ENCODE measurements at places on chromosomes 1 and 21. TPM values are rescaled to one million over a fixed set of nuclear protein-coding genes. Genes with fewer than 3 reads are reported as not detected.

DNA sequence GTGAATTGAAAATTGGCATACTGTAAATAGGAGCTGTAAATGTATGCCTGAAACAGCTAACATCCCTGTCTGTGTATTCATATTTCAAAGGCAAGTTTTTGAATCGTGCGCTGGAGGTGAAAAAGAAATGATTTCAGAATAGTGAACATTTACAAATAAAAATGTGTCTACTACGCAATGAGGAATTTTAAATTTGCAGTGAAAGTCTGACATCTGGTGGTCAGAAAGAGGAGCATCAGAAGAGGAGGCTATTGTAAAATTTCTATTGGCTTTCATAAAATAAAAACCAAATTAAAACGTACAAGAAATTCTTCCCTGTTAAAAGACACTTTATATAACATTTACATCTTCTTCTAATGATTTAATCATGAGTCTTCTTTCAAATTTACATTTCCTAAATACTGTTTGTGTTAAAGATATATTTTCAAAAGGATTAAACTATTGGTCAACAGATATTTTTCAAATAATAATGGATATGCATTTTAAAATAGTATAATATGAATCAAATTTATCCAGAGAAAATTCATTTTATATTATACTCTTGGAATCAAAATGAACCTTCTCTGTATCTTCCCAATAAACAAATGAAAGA lies 113.7 kb upstream of the RRP15 start:
- no peaks in the 10 kb centered on the region for H3K4me1 ChIP-seq
- H3K36me3 ChIP-seq = no peaks in the 10 kb centered on the region
- DNase-seq = no peak
- no peak overlapping the region for H3K27ac ChIP-seq
- no peak overlapping the region for H3K4me3 ChIP-seq
- peaks cover 17% of the 10 kb centered on the region for H3K27me3 ChIP-seq

DNA sequence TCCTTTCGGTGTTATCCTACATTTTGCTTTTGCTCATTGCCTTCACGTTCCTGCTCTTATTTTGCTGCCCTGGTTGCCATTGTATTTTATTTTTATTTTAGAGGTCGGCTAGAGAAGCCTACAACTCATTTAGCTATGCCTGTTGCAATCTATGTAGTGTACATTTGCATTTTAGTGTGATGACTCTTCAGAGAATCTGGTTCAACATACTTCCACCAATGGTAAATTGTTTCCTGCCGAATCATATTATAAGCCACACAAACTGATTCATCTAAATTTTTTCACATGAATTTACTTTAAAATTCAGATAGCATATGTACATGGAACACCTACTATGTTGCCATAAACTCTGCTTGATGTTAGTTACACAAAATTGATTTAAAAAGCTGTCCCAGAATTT lies 1596.9 kb downstream of the PLA2G4A start:
- no peaks in the 10 kb centered on the region for H3K4me1 ChIP-seq
- H3K4me3 ChIP-seq = no peak overlapping the region
- no peaks in the 10 kb centered on the region for H3K27me3 ChIP-seq

DNA sequence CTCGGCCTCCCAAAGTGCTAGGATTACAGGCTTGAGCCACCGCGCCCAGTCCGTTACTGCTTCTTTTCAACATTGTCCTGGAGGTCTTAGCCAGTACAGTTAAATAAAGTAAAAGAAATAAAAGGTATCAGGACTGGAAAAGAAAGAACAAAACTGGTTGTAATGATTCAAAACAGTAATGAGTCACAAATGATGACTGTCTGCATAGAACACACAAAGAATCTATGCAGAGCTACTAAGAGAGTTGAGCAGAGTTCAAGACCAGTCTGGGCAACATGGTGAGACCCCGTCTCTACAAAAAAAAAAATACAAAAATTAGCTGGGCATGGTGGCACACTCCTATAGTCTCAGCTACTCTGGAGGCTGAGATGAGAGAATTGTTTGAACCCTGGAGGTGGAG lies 23.4 kb downstream of the BCAR3 start:
- H3K27me3 ChIP-seq = no peaks in the 10 kb centered on the region
- no peak overlapping the region for H3K27ac ChIP-seq
- DNase-seq = no peak
- no peaks in the 10 kb centered on the region for H3K36me3 ChIP-seq

- no peak overlapping the region for H3K27ac ChIP-seq
- no peak overlapping the region for H3K4me3 ChIP-seq
- H3K4me1 ChIP-seq = no peaks in the 10 kb centered on the region
- H3K27me3 ChIP-seq = no peaks in the 10 kb centered on the region
Observed at GRCh38 chr1:205047764-205048231, 4.8 kb downstream of the CNTN2 start.

DNA sequence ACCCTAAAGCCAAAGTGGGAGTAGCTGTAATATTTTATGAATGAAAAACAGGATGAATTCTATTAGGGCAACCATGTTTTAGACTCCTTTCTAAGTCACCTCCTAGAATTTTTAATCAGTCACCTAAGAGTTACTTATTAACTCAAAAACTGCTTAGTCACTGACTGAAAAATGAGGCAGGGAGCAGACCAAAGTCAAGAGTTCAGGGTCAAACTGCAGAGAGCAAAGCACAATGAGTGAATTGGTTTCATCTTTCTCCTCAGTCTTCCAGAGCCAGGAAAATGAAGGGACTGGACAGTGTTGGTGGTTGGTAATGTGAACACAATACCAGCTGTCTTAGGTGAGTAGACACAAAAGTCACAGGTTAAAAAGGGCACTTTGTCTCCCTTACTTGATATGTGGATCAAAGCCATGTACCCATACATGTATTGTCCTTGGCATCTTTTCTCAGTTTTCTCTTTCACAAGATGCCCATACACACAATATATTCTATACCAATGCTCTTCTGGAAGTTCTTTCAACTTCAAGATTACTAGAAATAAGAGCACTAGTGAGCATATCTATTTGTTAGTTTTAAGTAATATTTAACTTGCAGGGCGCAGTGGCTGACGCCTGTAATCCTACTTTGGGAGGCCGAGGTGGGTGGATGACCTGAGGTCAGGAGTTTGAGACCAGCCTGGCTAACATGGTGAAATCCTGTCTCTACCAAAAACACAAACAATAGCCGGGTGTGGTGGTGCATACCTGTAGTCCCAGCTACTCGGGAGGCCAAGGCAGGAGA lies 42.2 kb downstream of the ATP1B1 start:
- no peaks in the 10 kb centered on the region for H3K27me3 ChIP-seq
- H3K36me3 ChIP-seq = no peaks in the 10 kb centered on the region
- no peak overlapping the region for H3K27ac ChIP-seq
- no peak overlapping the region for H3K4me3 ChIP-seq
- DNase-seq = no peak

GRCh38 chr1:181101581-181102226 lies 13.2 kb downstream of the IER5 start:
- no peak for DNase-seq
- H3K27ac ChIP-seq = no peak overlapping the region
- no peaks in the 10 kb centered on the region for H3K27me3 ChIP-seq

DNA sequence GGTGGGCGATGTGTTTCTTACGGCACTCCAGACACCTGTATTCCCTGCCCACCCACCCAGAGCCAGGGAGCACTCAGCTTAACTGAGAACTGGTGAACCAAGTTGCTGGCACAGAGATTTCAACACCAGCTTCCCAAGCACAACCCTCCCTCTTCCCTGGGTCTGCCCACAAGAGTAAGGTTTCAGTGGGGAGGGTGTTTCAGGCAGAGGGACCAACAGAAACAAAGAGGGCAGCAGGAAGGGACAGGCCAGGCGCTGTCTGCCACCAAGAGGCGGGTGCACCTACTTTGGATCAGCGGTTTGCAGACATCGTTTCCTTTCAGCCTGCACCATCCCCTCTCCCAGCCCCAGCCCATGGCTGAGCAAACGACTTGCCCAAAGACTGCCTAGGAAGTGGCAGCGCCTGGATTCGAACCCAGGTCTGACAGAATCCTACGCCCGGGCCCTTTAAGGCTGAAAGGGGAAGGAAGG lies 21.9 kb upstream of the ALDH4A1 start:
- peak overlapping the region; percentile 98 for H3K27ac ChIP-seq
- no peak for DNase-seq
- H3K27me3 ChIP-seq = no peaks in the 10 kb centered on the region
- peak overlapping the region; percentile 63 for H3K4me3 ChIP-seq

GRCh38 chr1:108617008-108617723 lies 43.7 kb downstream of the HENMT1 start:
- DNase-seq = no peak
- H3K4me3 ChIP-seq = no peak overlapping the region
- no peaks in the 10 kb centered on the region for H3K4me1 ChIP-seq
- H3K36me3 ChIP-seq = peaks cover 3% of the 10 kb centered on the region
- no peaks in the 10 kb centered on the region for H3K27me3 ChIP-seq
- H3K27ac ChIP-seq = no peak overlapping the region

TAGLN2 gene
- total RNA-seq = 352 TPM

RPF1 gene
- 33.2 TPM for total RNA-seq

All from thoracic aorta (tissue), 2 donors.